Lung (tissue), 17 donors: ENCODE measurements at places on chromosomes 11 and 22.

GRCh38 chr11:113201054-113201818 lies 113.1 kb upstream of the TTC12 start:
- DNase-seq, result no peak

GRCh38 chr11:13561860-13562259 lies 66.1 kb upstream of the PTH start:
- DNase-seq, result no peak

- DNase-seq, result peak; percentile 41
Measured at GRCh38 chr22:27885977-27886842, 32.8 kb downstream of the PITPNB start.

GRCh38 chr11:71255800-71256479 lies 3.6 kb upstream of the SHANK2 start:
- peak; percentile 39 for DNase-seq

GRCh38 chr11:35811783-35812182 lies 132.1 kb upstream of the LDLRAD3 start:
- no peak for DNase-seq

- no peak for DNase-seq
Measured at GRCh38 chr11:69862331-69862771, 43.1 kb upstream of the FGF3 start.

GRCh38 chr11:114128399-114128798 lies 68.9 kb downstream of the ZBTB16 start:
- no peak for DNase-seq

DNA sequence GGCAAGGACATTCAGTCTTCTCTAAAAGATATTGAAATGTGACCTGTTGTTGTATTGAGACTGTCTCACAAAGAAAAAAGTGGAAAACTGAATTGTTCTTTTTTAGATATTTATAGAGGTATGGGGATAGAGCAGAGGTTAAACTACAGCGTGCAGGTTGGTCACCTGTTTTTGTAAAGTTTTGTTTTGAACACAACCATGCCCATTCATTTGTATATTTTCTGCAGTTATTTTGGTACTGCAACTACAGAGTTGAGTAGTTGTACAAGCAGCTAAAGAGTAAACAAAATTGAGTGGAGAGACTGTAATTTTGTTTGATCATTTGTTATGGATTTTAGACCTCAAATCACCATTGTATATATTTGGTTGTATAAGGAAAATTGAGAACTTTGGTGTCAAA lies 11.3 kb downstream of the EED start:
- DNase-seq, result no peak

- DNase-seq, result no peak
Measured at GRCh38 chr22:32684148-32684821, 117.2 kb upstream of the TIMP3 start.

- DNase-seq, result no peak
Measured at GRCh38 chr11:83533166-83533565, 247.0 kb upstream of the CCDC90B start.

- no peak for DNase-seq
Measured at GRCh38 chr11:44775366-44775984, 48.7 kb downstream of the TSPAN18 start.

DNA sequence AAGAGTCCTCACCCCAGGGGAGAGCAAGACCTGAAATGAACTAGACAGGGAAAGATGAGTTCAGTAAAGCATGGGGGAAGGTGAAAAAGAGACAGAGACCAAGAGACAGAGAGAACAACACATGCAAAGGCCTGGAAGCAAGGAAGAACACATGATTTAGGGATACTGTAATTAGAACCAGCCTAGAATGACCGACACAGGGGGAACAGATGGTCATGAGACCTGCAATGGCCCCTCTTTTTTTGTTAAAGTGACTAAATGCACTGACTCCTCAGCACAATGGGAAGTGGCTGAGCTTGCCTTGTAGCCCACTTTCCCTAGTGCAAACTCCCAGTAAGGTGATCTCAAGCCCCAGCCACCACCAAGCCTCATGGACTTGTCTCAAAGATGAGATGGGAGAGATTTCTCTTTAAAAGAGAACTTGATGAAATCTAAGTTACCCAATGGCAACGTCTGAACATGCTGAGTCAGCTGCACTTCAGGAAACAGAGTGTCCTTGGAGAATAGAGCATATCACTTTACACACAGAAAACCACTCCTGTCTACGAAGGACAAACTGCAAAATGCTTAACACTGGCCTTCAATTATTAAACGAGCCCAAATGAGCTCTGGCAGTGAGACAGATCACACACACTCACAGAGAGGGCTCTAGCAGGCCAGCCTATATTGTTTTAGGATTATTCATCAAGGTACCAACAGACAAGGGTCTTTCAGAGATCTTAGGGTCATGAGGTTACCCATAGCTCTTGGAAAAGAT lies 91.0 kb downstream of the SERGEF start:
- DNase-seq, result peak; percentile 14

- DNase-seq, result no peak
Measured at GRCh38 chr11:93935826-93936225, 85.3 kb upstream of the HEPHL1 start.

- DNase-seq, result no peak
Measured at GRCh38 chr22:44181033-44181911, 547 bp downstream of the PARVG start.

DNA sequence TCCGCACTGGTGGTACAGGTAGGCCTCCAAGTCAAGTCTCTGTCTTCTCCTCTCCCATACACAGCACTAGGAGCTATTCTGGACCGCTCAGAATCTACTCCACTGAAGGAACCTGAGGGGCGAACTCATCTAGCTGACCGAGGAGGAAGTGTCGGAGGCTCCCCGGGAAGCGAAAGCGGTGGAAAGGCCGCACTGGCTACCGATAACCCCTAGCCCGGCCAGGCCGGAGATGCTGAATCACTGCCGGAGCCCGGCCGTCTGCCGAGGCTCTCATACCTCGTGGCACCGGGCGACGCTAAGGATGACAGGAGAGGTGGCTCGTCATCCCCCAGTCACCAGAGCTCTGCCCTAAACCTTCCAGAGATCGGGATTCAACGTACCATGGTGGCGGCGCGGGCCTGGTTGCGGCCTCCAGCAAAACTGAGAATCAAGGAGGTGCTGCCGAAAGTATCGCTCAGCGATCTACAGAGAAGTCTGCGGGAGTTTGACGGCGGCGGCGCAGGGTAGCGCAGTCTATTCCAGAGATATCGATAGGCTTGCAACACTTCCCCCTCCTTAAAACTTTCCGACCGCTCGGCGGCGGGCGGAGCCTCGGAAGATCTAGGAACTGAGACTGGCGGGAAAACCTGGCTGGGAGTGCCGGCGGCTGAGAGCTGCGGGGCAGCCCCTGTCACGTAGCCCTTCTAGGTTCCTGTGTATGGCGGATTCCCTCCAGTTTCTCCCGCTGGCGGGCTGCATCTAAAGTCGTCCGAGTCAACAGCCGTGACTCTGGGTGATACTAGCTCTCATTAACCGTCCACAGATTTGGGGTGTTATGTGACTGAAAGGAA lies at the start of gene PSMA1:
Gene PSMA1 (minus strand): TSS at position 470 of the 830 bp plus-strand sequence. CDS start 87 bp downstream, at position 383.
- peak; percentile 97 for DNase-seq

GRCh38 chr11:63445720-63446119 lies 45.2 kb downstream of the PLAAT5 start:
- no peak for DNase-seq

DNA sequence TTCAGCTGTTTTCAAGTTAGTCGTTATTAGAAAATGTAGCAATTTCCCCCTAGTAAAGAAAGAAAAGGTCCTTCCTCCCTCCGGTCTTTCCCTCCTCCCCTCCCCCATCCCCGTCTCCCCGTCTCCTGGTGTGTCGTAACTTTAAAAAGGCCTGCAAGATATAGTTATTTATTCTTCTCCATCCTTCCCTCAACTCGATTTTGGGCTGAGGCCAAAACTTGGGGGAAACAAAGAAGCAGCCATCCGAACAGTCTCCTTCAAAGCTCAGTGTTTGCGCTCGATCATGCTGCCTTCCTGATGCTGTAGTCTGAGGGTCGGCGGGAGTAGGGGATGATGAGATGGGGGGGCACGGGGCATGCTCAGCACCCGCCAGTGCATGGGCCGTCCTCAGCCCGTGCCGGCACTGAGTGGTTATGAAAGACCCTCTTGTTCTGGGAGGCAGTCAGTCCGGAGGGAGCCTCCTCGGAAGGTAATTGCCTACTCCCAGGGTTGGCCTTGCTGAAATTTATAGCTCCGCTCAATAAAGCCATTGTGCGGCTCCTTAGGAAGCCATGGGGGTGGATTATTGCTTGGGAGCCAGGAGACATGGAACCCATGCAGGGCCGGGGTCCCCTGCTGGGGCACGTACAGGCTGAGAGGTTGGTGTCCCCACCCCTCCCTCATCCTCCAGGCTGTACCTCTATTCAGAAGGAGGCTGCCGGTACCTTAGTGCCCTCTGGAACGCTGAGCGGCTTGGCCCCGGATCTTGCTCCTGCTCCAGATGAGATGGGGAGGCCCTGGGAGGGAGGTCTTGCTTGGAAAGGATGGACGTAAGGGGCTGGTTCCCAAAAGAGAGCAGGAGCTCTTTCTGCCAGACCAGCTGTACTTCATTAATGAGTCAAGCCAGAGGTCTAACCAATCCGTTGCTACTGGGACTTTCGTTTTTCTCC lies 212.7 kb upstream of the CADM1 start:
- DNase-seq, result peak; percentile 82

DNA sequence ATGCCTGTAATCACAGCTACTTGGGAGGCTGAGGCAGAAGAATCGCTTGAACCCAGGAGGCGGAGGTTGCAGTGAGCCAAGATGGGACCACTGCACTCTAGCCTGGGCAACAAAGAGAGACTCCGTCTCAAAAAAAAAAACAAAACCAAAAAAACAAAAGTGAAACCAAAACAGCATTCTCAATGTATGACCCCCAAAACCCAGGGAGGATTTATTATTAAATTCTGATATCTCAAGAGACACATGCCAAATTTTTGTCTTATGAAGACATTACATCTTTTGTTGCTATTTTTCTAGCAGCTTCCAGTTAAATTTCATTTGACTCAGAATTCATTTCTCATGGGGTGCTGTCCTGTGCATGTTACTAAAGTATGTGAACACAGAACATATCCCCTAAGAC lies 3.0 kb upstream of the YPEL4 start:
- no peak for DNase-seq

GRCh38 chr11:11086979-11087378 lies 229.1 kb upstream of the ZBED5 start:
- no peak for DNase-seq

GRCh38 chr11:117417856-117418255 lies 90.2 kb downstream of the CEP164 start:
- DNase-seq, result no peak

DNA sequence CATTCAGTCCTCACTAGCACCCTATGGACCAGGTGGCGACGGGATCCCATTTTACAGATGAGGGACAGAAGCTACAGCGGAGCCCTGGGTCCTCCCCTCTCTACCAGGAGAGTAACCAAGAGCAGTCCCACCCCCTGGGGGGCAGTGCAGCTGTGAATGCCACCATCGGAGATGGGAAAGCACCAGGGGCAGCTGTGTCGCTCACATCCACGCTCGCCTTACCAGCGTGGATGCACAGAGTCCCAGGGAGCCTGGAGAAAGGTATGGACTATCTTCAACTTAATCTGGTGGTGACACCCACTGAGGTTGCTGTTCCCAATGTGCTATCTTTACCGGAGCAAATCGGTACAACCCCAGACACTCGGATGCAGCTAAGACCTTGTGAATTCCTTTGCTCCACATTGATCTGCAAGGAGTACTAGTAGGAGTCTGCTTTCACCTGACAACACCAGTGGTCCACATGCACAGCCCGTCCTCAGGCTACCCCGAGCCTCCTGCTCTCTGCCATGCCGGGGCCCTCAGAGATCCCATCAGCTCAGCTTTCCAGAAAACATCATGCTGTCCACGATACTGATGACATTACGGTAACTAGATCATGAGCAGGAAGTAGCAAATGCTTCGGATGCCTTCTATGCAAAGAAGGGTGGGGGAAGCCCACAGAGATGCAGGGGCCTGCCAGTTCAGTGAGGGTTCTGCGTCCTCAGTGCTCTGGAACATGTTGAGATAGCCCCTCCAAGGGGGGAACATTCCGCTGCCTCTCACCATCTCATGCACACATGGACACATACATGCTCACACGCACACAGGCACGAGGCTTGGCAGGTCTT lies 126.0 kb downstream of the CTTN start:
- DNase-seq, result no peak

DNA sequence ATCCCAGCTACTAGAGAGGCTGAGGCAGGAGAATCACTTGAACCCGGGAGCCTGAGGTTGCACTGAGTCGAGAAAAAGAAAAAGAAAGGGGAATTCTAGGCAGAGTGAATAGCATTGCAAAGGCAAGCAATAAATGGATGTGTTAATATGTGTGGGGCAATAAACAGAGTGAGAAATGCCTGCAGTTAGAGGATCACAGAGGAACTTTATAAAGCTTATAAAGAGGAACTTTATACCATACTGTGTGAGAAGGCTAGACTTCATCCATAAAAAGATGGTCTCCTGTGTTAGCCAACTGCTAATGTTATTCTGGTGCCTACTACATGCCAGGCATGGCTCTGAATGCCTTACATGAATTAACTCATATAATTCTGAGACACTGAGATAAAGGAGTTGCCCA lies 841 bp downstream of the B3GNT6 start:
- no peak for DNase-seq

DNA sequence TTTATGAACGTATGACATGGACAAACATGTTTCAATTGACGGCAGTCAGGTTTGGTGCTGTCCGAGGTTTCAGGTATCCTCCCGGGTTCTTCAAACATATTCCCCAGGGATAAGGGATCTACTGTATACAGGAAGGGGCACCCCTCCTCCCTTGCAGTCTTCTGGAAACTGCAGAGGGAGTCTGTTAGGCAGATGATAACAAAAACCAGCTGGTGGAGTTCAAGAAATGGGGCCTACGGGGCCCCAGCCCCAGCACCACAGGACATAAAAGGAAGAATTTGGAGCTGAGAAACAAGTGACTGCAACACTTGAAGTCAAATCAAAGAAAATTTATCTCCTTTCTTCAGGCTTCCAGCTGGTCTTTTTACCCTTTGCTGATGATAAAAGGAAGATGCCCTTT lies 32.1 kb downstream of the SNU13 start:
- DNase-seq, result peak; percentile 53

GRCh38 chr11:106331176-106331575 lies 253.7 kb downstream of the AASDHPPT start:
- DNase-seq, result no peak

GRCh38 chr22:37509059-37509860 lies 10.0 kb downstream of the CARD10 start:
- DNase-seq, result peak; percentile 47

- DNase-seq, result no peak
Measured at GRCh38 chr11:67163006-67163405, 43.9 kb downstream of the KDM2A start.

GRCh38 chr11:2855162-2855561 lies 30.4 kb downstream of the CDKN1C start:
- no peak for DNase-seq

- DNase-seq, result no peak
Measured at GRCh38 chr11:773425-773824, 3.9 kb downstream of the GATD1 start.

- DNase-seq, result no peak
Measured at GRCh38 chr22:30665266-30665665, 2.4 kb downstream of the DUSP18 start.
